ENCODE measurements at places on chromosomes 6 and 20. TPM values are rescaled to one million over a fixed set of nuclear protein-coding genes. Genes with fewer than 3 reads are reported as not detected.

Gene PLCB1
- 18.6 TPM for total RNA-seq

Gene SMLR1
- total RNA-seq, result not detected

Gene ADAM33
- 15.8 TPM for total RNA-seq

Gene ERVFRD-1
- total RNA-seq, result 1.3 TPM

Gene UCKL1
- total RNA-seq, result 34.7 TPM

Gene TTLL9
- total RNA-seq, result 6.2 TPM

Gene SIRPD
- 2.1 TPM for total RNA-seq

- no peaks in the 10 kb centered on the region for H3K27me3 ChIP-seq
- no peak overlapping the region for H3K4me3 ChIP-seq
- peak; percentile 79 for DNase-seq
- peaks cover under 1% of the 10 kb centered on the region for H3K4me1 ChIP-seq
- H3K27ac ChIP-seq, result peak overlapping the region; percentile 74
- H3K36me3 ChIP-seq, result peaks cover 88% of the 10 kb centered on the region
Measured at GRCh38 chr6:109465772-109466171, 10.2 kb upstream of the MICAL1 start.

DNA sequence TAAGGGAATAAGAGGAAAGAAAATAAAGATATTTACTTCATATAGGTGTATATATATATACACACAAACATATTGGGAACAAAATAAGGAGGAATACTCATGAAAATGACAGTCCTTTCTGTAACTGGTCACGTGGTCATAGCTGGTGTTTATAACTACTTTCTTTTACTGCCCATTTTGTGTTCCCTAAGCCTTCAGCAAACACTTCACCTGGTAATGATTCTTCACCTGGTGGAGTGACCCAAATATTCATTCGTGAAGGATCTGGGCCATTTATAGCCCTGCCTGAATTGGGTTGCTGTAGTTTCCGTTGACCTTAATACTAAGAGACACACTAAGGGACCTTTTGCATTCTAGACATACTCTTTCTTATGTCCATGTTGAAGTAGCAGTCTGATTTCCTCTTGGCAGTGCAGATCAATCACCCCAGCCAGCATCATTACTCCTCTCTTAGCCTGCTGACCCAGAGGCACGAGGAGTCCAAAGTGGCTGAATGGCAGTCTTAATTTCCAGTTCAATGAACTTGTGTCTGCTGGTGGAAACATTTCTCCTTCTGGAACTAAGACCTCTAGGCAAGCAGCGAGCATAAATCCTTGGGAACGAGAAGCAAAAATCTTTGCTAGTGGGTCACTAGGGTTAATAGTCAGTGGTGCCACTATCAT lies 39.9 kb upstream of the IYD start:
- no peak overlapping the region for H3K4me3 ChIP-seq
- no peak for DNase-seq
- peaks cover 15% of the 10 kb centered on the region for H3K4me1 ChIP-seq
- H3K27me3 ChIP-seq, result no peaks in the 10 kb centered on the region
- no peaks in the 10 kb centered on the region for H3K36me3 ChIP-seq

DNA sequence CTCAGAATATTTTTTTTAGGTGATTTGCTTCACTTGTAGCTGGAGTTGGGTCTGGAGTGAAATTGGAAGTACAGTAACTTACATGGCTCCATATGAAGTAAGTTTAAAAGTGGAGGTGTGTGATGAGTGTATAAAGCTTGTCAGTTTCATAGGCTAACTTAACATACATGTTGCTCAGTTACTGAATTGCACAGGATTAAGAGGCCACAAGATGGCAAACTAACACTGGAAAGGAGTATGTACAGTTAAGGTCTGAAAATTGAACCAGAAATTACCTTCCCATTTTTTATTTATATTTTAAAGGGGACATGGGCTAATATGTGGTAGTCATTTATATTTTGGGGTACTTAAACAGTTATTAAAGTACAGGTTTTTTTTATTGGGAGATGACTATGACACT lies 45.3 kb upstream of the SMIM8 start:
- H3K4me1 ChIP-seq, result no peaks in the 10 kb centered on the region
- no peak for DNase-seq
- H3K36me3 ChIP-seq, result no peaks in the 10 kb centered on the region

GRCh38 chr20:43681468-43681942 lies 14.6 kb downstream of the MYBL2 start:
- no peak overlapping the region for H3K27ac ChIP-seq
- no peak for DNase-seq
- no peaks in the 10 kb centered on the region for H3K27me3 ChIP-seq
- H3K36me3 ChIP-seq, result no peaks in the 10 kb centered on the region
- no peaks in the 10 kb centered on the region for H3K4me1 ChIP-seq
- H3K4me3 ChIP-seq, result no peak overlapping the region

DNA sequence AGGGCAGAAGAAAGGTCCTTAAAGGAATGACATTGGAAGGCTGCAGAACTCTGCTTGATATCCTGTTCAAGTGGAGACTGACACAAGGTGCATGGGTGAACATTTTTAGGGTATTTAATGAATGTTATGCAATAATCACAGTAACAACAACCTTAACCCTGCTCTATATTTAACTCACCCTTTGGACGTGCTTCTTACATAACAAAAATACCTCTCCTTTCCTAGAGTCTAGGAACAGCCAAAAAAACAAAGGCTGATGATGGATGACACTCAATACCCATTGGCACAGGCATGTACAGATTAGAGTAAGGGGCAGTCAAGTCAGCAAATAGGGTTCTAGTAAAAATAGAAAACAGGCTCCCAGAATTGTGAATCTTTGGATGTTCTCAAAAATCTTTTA lies 30.6 kb downstream of the ROS1 start:
- H3K4me3 ChIP-seq, result no peak overlapping the region
- no peaks in the 10 kb centered on the region for H3K4me1 ChIP-seq
- DNase-seq, result no peak
- H3K36me3 ChIP-seq, result no peaks in the 10 kb centered on the region
- H3K27ac ChIP-seq, result no peak overlapping the region

DNA sequence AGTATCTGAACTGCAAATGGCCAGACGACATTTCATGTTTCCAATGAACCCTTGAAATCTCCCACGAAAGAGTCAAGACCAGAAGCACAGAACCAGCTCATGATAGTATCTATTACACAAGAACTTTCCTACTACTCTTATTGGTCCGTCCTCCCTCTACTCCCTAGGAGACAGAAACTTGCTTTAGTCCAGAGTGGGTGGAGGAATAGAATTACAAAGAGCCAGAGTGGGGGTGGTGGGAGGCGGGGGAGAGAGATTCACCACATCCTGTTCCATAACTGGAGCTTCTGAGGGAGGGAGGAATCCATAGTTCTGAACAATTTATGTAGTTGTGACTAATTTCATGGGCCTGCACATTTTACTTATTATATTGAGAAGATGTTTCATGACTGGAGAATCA lies 18.5 kb upstream of the WFDC10A start:
- no peak overlapping the region for H3K4me3 ChIP-seq
- H3K36me3 ChIP-seq, result no peaks in the 10 kb centered on the region
- H3K27me3 ChIP-seq, result no peaks in the 10 kb centered on the region
- no peak overlapping the region for H3K27ac ChIP-seq

DNA sequence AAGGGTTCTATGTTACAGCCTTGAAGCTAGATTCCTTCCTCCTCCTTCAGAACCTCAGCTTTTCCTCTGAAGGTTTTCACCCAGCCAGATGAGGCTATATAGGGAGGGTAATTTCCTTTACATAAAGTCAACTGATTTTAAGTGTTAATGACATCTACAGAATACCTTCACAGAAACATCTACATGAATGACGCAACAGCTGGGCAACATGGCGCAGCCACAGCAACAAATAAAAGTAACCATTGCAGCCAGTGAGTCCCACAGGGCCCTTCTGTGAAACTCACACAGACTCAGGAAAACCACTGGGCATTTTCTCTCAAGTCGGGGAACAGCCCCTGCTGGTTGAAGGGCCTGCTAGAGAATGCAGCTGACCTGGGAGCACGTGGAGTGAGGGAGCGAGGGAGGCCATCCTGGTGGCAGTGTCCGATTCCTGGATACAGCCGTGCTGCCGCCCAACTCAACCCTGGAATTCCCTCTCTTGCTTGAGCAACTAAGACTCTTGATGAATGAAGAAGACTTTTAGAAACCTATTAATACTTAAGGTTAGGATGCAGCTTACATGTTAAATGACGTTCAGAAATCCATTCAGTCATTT lies 176.4 kb downstream of the PACRG start:
- no peaks in the 10 kb centered on the region for H3K4me1 ChIP-seq
- no peak overlapping the region for H3K27ac ChIP-seq
- no peaks in the 10 kb centered on the region for H3K36me3 ChIP-seq
- no peak overlapping the region for H3K4me3 ChIP-seq
- H3K27me3 ChIP-seq, result no peaks in the 10 kb centered on the region

- H3K4me1 ChIP-seq, result no peaks in the 10 kb centered on the region
- no peak overlapping the region for H3K4me3 ChIP-seq
- no peak overlapping the region for H3K27ac ChIP-seq
- no peaks in the 10 kb centered on the region for H3K27me3 ChIP-seq
- no peak for DNase-seq
Measured at GRCh38 chr6:140601021-140601808, 1226.8 kb upstream of the CITED2 start.

DNA sequence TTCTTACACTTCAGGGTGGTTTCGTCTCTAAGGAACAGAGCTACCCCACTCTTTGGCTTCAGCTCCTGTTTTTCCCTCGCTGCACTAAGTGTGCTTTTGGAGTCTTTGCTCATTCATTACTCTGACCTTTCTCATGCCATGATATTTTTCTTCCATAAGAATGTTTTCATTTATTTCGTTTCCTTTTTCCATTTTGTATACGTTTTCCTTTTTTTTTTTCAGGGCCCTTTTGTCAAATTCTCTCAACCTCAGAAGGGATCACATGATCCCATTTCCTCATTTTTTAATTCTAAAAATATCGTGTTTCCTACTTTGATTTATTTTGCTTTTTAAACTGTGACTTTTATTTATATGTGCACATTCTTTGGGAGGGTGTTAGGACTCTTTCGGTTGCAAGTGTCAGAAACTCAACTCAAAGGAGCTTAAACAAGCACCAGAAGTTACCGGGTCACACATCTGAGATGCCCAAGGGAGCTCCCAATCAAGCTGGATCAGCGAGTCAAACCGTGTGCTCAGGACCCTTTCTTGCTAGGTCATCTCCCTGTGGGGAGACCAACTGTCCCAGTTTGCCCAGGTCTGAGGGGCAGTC lies 40.6 kb downstream of the GCNT2 start:
- no peak overlapping the region for H3K27ac ChIP-seq

- peaks cover 41% of the 10 kb centered on the region for H3K4me1 ChIP-seq
- no peaks in the 10 kb centered on the region for H3K27me3 ChIP-seq
- H3K36me3 ChIP-seq, result peaks cover 21% of the 10 kb centered on the region
- H3K27ac ChIP-seq, result no peak overlapping the region
Measured at GRCh38 chr20:37194621-37195417, 15.5 kb upstream of the MROH8 start.

DNA sequence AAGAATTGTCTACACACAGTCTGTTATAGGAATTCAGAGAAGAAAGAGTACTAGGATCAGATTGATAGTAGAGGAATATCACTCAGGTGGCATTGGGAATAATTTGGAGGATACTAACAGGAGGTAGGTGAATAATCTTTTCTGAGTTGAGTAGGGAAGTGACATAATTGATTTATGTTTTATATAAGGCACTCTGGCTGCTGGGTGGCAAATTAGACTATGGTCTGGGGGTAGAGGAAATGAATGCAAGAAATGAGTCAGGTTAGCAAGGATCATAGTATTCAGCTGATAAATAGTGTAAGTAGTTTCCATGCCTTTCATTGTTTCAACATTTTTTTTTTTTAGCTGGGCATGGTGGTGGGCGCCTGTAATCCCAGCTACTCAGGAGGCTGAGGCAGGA lies 113.3 kb downstream of the CDKAL1 start:
- H3K27me3 ChIP-seq, result no peaks in the 10 kb centered on the region
- no peaks in the 10 kb centered on the region for H3K36me3 ChIP-seq
- DNase-seq, result no peak
- no peak overlapping the region for H3K27ac ChIP-seq
- no peak overlapping the region for H3K4me3 ChIP-seq

- no peaks in the 10 kb centered on the region for H3K4me1 ChIP-seq
- no peaks in the 10 kb centered on the region for H3K36me3 ChIP-seq
- H3K27ac ChIP-seq, result no peak overlapping the region
Measured at GRCh38 chr20:57782631-57783041, 72.8 kb upstream of the PMEPA1 start.

DNA sequence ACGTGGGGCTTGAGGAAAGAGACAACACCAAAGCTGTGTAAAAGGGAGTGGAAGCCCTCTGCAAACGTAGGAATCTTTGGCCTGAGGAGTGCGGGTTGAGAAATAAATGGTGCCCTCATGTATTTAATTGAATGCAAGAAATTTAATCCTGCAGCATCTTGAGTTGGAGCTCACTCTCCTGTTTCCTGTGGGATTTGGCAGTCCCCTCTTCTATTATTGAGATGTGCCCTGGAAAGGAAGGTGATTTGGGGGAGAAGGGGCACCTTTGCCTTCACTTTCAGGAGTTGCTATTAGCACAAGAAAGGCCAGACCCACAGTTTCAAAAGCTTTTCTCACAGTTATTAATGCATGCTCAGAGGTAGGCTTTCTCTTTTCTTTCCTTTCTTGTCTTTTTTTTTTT lies 201.4 kb upstream of the HDDC2 start:
- H3K4me3 ChIP-seq, result no peak overlapping the region
- no peak overlapping the region for H3K27ac ChIP-seq
- H3K27me3 ChIP-seq, result no peaks in the 10 kb centered on the region
- H3K36me3 ChIP-seq, result no peaks in the 10 kb centered on the region

GRCh38 chr20:33602826-33603590 lies 59.1 kb upstream of the C20orf144 start:
- H3K36me3 ChIP-seq, result no peaks in the 10 kb centered on the region
- no peak for DNase-seq
- H3K27me3 ChIP-seq, result no peaks in the 10 kb centered on the region
- no peak overlapping the region for H3K27ac ChIP-seq
- H3K4me1 ChIP-seq, result peaks cover 6% of the 10 kb centered on the region

GRCh38 chr6:131398176-131398575 lies 174.8 kb upstream of the ARG1 start:
- no peaks in the 10 kb centered on the region for H3K36me3 ChIP-seq
- no peak for DNase-seq
- no peaks in the 10 kb centered on the region for H3K4me1 ChIP-seq
- no peaks in the 10 kb centered on the region for H3K27me3 ChIP-seq

GRCh38 chr6:114240796-114241195 lies 102.0 kb downstream of the HS3ST5 start:
- no peaks in the 10 kb centered on the region for H3K36me3 ChIP-seq
- H3K4me3 ChIP-seq, result no peak overlapping the region
- no peak for DNase-seq
- H3K27ac ChIP-seq, result no peak overlapping the region
